ENCODE measurements at places on chromosomes 6 and 20.

DNA sequence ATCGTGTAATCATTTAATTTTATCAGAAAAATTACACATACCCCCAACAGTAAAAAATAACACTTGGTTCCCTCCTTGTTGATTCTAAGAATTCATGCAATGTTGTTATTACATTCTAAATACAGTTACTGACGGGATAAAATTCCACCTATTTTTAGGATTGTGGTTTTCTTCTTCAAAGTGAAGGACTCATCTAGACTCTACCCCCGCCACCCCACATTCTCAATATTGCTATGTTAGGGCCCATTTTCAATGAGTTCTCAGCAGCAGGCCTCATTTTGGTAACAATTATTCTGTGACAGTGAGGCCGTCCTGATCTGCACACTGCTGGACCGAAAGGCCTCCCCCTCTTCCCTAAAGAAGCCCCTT is 43.5 kb downstream of the PREX1 start:
- no peak for DNase-seq

DNA sequence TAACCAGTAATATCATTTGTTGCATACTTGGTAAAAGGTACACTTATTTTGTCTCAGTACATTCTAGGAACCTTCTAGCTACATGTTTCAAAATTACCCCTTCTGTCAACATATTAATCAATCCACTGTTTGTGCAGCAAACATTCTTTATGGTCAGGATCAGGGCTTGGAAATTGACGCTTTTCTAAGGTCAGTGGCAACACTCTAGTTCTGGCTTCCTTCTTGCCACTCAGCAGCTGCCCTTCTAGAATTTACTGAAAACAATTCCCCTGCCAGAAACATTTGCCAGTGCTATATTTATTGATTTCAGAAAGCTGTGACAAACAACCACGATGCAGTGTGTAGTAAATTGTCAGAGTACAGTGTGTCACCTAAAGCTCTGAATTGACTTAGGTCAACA is 84.7 kb upstream of the FBXL4 start:
- DNase-seq, result no peak

DNA sequence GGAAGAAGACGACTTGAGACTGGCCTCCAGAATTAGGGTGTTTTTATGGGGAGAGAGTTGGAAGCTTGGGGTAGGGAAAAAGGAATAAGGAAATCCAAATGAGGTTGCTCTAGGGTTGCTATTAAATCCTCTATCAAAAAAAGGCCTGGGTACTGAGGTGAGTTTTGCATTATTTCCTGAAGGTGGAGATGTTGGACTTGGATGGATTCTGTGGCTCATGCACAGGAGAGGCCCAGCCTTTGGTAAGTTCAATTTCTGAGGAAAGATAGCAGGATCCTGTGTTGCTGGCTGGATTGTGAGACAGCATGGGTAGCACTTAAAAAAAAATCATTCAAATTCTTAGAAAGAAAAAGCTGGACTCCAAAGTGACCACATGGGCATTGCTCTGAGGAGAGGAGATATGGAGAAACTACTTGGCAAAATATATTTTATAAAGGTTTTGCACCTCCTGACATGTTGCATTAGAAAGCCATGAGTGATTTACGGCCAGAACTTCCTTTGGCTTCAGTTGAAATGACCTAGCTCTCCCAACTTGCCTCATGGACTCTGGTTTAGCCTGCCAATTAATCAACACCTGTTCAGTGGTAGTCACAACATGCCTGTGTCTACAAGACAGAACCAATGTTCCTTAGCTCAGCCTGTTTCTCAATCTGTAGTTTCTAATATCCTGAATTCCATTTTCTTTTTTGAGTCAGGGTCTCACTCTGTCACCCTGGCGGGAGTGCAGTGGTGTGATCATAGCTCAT is 152.1 kb upstream of the RALGAPA2 start:
- DNase-seq, result no peak

- no peak for DNase-seq
Measured at GRCh38 chr20:3970016-3970415, 45.3 kb downstream of the RNF24 start.

GRCh38 chr6:163200289-163200688 is 214.2 kb upstream of the QKI start:
- no peak for DNase-seq

DNA sequence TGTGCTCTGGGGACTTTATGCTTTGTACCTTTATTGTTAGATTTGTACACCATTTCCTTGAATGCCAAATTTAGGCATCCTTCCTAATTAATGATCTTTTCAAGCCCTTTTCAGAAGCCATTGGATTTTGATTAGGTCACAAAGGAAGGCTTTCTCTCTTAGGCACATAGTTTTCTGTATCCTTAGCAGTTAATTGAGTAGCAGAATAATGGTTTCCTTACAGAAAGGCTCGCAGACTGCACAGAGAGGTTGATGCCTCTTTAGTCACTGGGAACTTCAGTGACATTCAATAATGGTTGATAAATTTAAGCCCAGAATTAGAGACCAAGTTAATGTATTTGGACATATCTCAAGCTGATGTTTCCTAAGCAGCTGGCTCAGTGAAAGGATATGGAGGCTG is 139.1 kb upstream of the VGLL2 start:
- DNase-seq, result no peak

- DNase-seq, result peak; percentile 23
Measured at GRCh38 chr20:58721951-58722778, 29.6 kb downstream of the NPEPL1 start.

DNA sequence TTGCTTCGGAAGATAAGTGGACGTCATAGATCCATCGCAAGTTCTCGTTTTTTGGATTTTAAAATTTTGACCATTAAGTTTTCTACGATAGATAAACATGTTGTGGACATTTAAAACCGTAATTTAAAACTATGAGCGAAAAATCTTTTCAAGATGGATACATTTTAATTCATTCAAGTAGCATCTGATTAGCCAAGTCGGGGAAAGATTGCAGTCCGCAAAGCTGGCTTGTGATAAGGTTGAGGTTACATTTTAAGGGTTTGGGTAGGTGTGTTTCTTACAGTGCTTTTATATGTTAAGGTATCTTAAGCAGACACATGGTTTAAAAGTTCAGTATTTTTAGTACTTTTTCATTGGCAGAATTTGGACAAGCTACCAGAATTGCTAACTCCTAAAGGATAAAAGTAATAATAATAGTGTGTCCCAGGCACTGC is 1.2 kb downstream of the WTAP start:
- DNase-seq, result peak; percentile 43

- no peak for DNase-seq
Measured at GRCh38 chr6:90445533-90446108, 141.3 kb downstream of the MAP3K7 start.

GRCh38 chr20:373171-373890 is 7.2 kb upstream of the TRIB3 start:
- peak; percentile 95 for DNase-seq

DNA sequence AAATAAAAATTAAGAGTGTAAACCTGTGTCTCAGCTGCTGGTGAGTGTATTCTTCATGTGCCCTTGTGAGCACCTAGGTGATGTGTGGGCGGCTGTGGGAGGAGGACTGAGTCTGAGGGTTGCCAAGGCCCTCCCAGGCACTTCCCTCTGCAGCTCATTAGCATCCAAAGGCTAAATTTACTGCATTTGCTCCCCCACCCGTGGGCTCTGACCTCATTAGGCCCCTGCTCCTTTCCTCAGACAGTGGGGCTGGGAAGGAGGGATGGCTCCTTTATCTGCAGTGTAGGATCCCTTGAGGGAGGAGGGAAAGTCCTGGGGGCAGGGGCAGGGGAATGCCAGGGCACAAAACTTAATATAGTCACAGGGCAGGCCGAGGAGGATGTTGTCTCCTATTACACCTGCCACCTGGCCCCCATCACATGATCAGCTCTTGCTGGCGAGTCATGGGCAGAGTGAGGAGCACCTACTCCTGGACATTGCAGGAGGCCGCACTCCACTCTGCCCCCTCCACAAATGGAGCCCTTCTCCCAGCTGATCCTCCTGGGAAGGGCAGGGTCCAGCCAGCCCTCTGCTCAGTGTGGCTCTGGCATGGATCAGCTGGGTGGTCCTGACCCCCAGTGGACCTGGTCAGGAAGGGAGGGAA is 133.2 kb downstream of the MRPL14 start:
- no peak for DNase-seq

DNA sequence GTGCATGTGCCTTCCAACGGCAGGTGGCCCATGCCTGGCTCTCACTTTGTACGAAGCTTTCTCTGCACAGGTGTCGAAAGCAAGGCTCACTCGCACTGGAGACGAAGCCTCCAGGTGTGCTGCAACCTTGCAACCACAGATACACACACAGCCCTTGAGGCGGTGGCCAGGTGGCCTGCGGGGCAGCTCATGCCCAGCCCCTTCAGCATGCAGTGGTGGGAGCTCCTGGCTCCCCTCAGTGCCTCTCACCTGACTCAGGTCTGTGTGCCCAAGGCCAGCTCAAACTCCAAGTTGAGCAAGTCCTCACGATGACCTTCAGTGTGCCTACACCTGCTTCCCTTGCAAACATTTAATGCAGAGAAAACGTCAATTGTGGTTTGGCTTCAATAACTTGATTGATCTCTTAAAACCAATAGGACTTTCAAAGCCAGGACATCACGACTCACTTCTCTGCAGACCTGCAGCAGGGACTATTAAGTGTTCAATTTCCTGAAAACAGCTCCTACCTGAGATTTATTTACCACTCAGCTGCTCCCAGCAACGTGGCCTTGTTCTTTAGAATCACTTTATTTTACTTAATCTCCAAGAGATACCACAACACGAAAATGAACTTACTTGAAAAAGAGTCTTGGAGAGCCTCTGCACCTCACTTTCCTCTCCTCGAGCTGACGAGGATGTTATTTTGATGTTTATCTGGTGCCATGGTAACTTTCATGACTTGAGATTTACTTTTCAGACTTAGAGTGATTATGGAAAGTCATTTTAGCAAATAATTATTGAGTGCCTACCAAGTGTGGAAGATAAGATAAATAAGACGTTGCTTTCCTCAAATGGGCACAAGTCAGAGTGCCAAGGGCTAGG is 86.3 kb downstream of the SLC22A23 start:
- no peak for DNase-seq

GRCh38 chr6:32983493-32983848 is 15.1 kb downstream of the BRD2 start:
- DNase-seq, result no peak

GRCh38 chr20:33651562-33652048 is 10.5 kb upstream of the C20orf144 start:
- no peak for DNase-seq

GRCh38 chr6:136809091-136809860 is 13.1 kb upstream of the PEX7 start:
- no peak for DNase-seq

GRCh38 chr20:4260102-4260501 is 244.7 kb upstream of the RNF24 start:
- no peak for DNase-seq

- peak; percentile 50 for DNase-seq
Measured at GRCh38 chr6:30776390-30777154, 32.2 kb upstream of the IER3 start.

- peak; percentile 53 for DNase-seq
Measured at GRCh38 chr6:144159223-144159622, 8.9 kb downstream of the STX11 start.

GRCh38 chr6:13098793-13099570 is 229.4 kb downstream of the TBC1D7 start:
- DNase-seq, result no peak

DNA sequence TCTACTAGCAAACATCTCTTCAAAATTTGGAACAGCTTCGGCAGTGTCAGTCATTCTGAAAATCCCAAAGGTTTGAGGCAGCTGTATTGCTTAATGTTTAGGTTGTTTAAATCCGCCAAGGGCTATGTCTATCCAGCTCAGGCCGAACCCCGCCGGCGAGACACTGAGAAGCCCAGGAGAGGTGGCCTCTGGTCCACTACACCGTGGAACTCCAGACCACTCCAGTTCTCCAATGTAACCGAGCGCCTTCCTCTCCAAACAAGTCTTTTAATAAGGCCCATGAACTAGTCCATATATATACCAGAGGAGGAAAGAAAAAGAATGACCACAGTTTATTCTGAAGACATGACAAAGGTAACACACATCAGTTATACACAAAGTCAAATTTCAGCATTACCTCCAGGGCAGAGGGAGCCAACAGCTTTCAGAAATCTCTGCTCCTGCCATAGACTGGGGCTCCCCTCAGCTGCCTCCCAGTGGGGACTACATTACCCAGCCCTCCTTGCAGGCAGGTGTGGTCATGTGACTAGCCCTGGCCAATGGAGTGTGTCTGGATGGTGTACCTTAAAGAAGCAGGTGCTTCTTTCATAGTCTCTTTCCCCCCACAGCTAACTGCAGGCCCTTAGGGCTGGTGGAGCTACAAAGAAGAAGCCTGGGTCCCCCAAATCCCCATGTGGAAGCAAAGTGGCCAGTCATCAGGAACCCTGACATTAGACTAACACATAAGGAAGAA is at the start of gene RAMACL:
Gene RAMACL (minus strand): TSS at position 255 of the 733 bp plus-strand sequence. CDS start 201 bp downstream, at position 54.
- DNase-seq, result no peak

- DNase-seq, result no peak
Measured at GRCh38 chr6:104888066-104888465, 28.3 kb upstream of the HACE1 start.

DNA sequence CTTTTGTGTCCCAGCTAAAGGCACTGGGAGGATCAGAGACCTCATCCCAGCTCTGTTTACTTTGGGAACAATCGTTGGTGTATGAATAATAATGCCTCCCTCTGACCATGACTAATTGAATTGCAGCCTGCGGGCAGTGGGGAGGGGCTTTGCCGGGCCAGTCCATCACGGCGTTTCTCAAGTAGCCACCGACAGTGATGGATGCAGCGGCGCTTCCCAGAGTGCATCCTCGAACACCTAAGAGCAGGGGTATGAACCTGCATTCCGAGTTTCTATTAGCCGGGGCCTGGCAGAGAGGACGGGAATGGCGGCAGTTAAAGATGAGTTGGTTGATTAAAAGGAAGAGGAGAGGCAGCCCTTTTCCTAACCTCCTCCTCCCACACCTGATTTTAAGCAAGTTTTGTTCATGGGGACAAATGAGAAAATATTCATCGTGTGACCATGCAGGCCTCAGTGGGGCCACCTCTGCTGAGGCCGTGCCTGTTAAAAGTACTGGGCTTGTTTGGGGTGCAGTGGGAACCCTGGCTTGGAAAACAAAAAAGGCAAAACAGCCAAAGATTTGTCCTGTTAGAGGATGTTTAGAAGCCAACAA is 154.1 kb downstream of the FOXA2 start:
- DNase-seq, result no peak

DNA sequence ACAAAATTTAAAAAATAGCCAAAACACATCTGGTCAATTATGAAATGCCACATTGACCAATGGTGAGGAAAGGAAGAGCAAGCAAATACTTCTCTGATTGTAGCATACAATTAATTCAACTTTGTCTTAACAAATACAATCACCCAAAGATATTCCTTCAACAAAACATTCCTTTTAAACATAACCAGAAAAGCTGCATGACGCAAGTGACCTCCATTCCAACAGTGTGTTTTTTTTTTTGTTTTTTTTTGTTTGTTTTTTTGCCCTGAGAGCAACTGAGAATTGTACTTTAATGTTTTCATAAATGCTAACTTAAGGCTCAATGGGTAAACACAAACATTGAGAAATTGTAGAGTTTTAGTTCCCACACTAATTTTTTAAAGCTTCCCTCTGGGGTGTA is 184.4 kb downstream of the PTPRK start:
- no peak for DNase-seq

GRCh38 chr6:109916759-109917158 is 61.4 kb upstream of the GPR6 start:
- no peak for DNase-seq

All from suppressor macrophage treated with lipopolysaccharide for 4 hours (primary cell).